T-helper 1 cell (primary cell): ENCODE measurements at places on chromosomes 13 and 19.

DNA sequence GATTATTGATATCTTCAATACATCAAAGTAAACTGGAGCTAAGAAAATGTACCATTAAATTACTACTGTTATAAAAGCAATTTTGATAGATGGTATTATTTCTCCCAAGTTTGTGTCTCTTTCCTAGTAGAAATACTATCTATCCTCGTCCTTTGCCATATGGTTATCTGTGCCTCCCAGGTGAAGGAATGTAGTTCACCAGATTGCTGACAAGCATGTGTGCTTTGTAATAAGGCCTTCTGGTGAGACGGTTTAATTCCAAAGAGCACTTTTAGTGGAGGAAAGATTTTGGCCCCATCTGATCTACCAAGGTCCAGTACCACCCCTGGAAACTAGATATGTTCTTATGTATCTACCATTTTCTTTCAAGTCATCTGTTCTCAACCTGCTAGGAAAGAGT is 243.6 kb downstream of the DLEU7 start:
- no peak for DNase-seq

- no peak for DNase-seq
Observed at GRCh38 chr13:94160875-94161274, 318.6 kb downstream of the DCT start.

DNA sequence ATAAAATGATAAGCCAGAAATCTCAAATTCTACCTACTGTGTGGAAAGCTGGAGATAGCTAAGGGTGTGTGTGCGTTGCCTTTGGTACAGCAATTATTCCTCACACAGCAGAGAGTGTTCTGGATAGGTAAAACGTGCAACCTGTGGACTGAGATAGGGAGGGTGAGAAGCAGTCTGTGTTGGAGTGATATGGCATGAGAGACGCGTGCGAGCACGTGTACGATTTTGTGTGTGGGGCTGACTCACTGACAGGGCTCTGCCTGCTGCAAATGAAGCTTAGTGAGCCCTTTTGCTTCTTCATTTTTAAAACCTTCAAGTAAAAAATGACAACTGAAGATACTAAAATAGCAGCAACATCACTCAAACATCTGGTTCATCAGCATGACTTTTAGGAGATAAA is 35.7 kb upstream of the SLC10A2 start:
- DNase-seq = no peak

- no peak for DNase-seq
Observed at GRCh38 chr19:33225458-33225926, at the start of gene SLC7A10. Gene SLC7A10, minus strand, starts transcription at chr19:33225850. Its CDS starts 147 bp downstream, at chr19:33225703.

DNA sequence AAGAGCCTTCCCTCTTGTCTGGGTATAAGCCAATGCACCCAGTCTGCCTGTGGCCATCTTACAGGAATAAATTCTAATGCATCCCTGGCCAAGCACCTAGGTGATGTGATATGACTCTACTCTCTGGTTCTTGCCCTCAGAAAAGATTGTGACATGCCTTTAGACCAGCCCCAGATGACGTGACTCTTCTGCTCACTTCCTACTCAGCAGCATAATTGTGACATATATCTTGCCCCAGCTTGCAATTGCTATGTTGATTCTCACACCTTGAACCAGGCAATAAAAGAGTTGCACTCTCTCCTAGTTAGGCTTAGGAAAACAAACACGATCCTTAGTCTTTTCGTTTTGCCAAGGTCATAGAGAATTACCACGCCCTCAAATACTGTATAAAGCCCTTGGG is 13.3 kb upstream of the ZNF726 start:
- DNase-seq = no peak

DNA sequence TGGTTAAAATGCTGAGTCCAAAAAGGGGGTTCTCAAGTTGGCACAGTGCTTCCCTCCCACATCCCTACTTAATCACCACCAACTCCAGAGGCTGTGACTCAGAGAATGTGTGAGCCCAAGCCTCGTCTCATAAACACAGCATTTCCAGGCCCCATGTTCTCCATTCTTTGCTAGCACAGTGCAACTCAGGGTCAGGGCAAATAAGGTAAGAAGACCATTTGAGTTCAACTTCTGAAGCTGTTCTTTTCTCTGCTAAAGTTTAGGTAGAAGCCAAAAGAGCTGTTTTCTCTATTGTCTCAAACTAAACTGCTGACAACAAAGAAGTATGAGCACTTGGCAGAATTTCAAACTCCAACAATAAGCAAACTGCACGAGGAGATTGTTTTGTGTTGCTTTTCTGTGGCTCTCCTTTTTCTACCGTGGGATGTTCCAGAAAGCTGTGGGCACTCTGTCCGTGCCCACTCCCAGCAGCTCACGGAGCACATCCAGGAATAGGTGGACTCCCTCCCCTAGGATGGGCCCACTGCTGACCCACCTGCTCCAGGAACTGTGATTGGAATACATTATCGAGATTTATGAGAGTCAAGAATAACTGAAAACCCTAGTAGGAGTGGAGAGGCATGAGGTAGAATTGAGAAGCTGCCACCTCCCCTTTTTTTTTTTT is 494.3 kb downstream of the COG6 start:
- DNase-seq = no peak

GRCh38 chr13:24050796-24051715 is 109.5 kb upstream of the SPATA13 start:
- DNase-seq = no peak
